ENCODE measurements at places on chromosomes 7 and 10.

- peak; percentile 73 for DNase-seq
Observed at GRCh38 chr7:142355328-142355727, 97.5 kb upstream of the PRSS58 start.

DNA sequence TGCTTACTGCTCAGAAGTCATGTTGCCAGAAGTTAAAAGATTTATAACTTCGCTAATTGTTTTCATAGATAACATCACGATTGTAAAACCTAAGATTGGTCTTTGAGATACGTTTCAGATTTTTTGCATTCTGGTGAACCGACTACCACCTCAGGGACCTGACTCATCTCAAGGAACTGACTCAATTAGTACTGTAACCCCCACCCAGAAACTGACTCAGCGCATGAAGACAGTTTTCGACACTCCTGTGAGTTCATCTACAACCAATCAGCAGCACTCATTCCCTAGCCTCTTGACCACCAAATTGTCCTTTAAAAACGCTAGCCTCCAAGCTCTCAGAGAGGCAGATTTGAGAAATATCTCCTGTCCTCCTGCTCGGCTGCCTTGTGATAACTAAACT, 72.3 kb downstream of the ELMO1 start:
- no peak for DNase-seq

DNA sequence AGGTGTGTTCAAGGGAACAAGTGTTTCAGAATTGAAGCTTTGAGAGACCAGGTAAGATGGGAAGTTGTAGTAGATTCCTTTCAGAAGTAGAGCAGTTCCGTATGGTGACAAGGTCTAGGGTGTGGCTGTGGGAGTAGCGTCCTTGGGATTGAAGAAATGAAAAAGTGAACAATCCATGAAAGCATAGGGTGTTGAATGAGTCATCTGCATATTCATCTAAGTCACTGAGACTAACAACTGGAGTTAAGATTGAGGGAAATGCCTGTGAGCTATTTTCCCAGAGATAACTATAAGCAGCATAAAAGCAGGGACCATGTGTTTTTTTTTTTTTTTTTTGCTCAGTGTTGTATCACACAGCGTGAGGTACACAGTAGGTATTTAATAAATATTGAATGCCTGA, 134.8 kb downstream of the PHTF2 start:
- DNase-seq: peak; percentile 58

DNA sequence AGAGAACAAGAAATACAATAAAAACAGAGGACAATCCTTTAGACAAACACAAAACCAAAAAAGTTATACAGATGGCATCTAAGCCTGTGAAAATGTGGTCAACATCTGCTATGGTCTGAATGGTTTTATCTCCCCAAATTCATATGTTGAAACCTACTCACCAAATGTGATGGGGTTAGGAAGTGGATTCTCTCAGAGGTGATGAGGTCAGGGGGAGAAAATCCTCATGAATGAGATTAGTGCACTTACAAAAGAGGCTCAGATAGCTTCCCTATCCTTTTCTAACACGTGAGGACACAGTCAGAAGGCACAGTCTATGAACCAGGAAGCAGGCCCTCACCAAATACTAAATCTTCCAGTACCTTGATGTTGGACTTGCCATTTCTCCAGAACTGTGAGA, 147.8 kb upstream of the GPR22 start:
- no peak for DNase-seq

DNA sequence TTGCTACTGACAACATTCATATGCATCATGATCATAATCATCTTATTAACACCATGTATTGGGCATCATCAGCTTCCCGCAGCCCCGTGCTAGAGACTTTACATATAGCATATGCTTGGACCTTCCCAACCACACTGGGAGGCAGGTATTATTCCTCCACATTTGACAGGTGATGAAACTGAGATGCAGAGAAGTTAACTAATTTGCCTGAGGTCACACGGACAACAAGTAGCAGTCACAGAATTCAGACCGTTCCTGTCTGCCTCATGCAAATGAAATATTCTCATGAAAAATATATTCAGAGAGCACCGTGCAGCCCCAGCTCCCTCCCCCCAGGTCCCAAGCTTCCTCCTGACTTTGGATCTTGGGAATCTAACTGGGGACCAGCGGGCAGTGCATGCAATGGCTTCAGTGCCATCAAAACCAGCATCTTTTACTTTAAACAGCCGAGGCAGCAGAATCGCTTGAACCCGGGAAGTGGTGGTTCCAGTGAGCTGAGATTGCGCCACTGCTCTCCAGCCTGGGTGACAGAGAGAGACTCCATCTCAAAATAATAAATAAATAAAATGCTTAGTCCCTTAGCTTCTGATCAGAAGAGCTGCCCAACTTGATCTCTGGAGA, 112.2 kb upstream of the GPR26 start:
- DNase-seq: no peak

- no peak for DNase-seq
Observed at GRCh38 chr10:121880895-121881294, 46.9 kb downstream of the ATE1 start.

DNA sequence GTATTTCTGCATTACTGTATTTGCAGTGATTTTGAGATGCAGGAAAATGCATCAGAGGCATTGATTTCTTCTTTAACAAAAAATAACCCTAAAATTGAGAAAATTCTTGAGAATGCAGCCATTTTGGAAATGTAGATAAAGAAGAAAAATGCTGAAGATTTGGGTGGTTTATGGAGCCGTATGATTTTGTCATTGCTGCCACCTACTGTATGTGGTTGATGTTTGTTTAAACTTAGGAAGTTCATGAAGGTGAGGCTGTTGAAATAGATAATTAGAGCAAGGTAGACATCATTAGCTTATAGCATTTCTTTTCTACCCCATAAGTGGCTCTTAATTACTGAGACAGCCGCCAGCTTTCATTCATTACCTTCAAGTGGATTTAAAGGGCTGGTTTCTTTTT, 92.1 kb upstream of the SAMD8 start:
- DNase-seq: peak; percentile 25

- no peak for DNase-seq
Observed at GRCh38 chr10:79602953-79603352, 7.8 kb upstream of the SFTPA1 start.

DNA sequence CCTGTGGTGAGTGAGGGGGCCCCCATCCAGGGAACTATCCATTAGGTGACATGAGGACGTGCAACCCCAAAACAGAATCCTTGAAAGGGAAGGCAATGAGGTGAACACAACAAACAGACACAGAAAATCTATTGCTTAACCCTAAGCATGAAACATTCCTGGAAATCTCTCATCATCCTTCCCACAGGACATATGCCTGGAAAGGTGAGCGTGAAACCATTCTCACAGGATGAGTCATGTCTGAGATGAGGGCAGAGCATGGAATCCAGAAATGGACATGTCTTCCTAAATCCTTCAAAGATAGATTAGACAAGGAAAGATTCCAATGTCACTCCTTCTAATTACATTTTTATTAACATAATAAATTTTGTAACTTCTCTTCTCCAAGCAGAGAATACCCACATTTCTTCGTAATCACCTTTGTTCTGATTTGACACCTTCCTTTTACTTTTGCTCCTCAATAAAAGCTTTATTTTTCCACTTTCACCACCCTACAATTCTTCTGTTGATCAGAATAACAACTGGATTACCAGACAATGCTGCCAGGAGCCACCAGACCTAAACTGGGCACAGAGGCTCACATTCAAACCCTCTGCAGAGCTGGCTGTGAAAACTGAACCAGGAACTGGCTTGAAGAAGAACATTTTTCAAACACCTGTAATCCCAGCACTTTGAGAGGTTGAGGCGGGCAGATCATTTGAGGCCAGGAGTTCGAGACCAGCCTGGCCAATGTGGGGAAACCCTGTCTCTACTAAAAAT, 67.2 kb downstream of the COBL start:
- no peak for DNase-seq

GRCh38 chr10:71290806-71291527, 28.1 kb upstream of the SLC29A3 start:
- no peak for DNase-seq

GRCh38 chr10:11145495-11145855, 127.8 kb downstream of the CELF2 start:
- no peak for DNase-seq

Data from astrocyte (in vitro differentiated cells and primary cell).